ENCODE measurements at places on chromosomes 5 and 9. TPM values are rescaled to one million over a fixed set of nuclear protein-coding genes. Genes with fewer than 3 reads are reported as not detected.

- no peak for DNase-seq
Measured at GRCh38 chr5:158805195-158805594, 294.5 kb downstream of the EBF1 start.

DNA sequence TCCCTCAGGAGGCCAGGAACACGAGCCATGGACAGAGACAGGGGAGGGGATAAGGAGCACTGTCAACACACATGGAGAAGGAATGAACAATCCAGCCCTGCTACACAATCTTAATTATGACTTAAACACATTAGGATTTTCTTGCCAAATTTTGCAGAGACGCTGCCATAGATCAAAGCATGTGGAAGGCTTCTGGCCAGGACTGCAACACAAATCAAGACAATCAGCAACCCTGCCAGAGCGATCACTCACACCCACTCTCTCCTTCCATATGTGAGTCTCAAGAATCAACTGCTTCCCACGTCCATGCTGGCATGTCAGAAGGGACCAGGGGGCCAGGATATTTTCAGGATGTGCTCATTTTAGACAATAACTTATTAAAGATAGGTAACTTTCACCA, 85.6 kb downstream of the ROR2 start:
- no peak for DNase-seq

- no peak for DNase-seq
Measured at GRCh38 chr5:149936044-149936699, 8.4 kb downstream of the PDE6A start.

- DNase-seq = no peak
Measured at GRCh38 chr5:150848271-150848670, 1.9 kb downstream of the IRGM start.

ENTREP1 gene
- total RNA-seq = not detected

ADGRD2 gene
- not detected for total RNA-seq

PCDHGC5 gene
- total RNA-seq = not detected

- DNase-seq = no peak
Measured at GRCh38 chr5:142478113-142478512, 153.3 kb upstream of the SPRY4 start.

CCNI2 gene
- 7.4 TPM for total RNA-seq

GRCh38 chr5:168765551-168766425, 186.6 kb upstream of the PANK3 start:
- no peak for DNase-seq

DNA sequence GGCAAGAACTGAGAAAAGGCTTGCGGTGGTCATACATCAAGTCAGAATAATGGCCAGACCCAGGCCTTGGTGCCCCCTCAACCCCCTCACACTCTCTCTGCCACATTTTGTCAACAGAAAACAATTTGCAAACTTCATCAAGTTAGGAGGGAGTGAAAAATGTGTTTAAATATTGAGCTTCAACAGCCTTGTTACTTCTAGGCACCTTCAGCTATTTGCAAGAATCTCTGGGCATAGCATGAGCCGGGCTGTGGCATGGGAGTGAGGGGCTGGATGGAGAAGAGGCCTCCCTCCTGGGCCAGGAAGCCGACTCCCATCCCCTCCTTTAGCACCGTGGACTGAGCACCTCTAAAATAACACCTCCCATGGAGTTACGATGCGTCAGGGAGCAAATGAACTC, 52.2 kb upstream of the GRHPR start:
- no peak for DNase-seq

- DNase-seq = no peak
Measured at GRCh38 chr5:125341436-125341835, 595.0 kb upstream of the ZNF608 start.

DNA sequence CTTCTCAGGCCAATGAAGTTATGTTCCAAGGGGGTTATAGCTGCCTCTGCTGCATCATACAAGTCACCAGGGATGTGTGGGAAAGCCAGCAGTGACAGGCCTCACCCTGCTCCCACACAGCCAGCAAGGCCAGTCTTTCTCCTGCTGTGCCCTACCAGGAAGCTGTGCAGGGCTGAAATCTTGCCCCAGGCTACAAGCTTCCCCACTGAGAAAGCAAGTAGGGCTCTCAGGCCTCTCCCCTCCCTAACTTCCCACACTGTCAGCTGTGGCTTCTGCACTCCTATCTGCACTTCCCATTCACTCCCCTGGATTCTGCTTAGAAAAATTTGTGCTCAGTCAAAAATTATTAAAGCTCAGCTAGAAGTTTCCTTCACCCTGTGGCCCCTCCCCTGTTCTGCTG, 611.2 kb upstream of the ZNF608 start:
- no peak for DNase-seq

GABRB2 gene
- total RNA-seq = not detected

DNA sequence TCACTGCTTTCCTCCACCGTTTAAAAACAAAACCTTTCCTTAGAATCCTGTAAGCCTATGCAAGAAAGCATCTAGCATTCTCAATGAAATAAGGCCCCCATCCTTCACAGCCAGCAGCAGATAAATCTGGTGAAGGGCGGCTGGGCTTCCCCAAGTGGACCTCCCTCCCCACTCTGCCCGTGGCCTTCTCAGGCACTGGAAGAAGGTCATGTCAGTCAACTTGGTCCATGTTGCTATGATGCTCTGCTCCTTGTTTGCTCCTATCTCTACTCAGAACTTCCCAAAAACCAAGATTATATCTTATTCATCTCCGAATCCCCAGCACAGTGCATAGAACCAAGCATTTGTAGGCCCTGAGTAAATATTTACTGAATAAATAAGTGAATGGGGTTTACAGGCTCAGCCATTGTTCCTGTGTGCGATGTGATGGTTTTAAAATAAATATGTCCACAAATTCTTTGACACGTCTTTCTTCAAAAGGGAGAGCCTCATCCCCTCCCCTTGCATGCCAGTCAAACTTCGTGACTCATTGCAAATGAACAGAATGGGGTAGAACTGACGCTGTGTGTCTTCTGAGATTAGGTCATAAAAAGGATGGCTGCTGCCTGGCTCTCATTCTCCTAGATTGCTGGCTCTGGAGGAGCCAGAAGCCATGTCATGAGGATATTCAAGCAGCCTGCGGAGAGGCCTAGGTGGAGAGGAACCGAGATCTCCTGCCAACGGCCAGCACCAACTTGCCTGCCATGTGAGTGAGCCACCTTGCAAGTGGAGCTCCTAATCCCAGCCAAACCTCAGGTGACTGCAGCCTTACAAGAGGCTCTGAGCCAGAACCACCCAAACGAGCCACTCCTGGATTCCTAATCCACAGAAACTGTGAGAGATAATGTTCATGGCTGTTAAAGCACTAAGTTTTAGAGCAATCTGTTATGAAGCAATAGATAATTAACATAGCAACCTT, 70.5 kb downstream of the MED27 start:
- no peak for DNase-seq

DELE1 gene
- total RNA-seq = 49.8 TPM

DNA sequence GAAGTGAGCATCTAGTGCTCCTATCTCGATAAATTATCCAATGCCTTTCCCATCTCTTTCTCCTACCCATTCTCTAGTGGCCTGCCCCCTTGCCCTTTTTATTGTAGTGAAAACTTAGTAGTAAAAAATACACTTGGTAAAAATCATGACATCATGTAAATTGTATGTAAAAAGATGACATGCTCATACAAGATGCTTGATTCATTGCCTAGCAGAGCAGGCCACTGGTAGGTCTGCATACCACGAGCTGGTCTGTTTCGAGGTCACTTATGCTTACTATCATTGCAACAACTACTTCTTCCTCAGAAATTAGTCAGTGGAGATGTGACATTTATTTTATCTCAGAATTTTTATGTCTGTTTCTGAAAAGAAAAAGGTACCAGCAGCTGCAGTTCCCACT, 177.3 kb downstream of the C9orf152 start:
- DNase-seq = no peak

GRCh38 chr9:137165250-137165836, 4.5 kb downstream of the LRRC26 start:
- DNase-seq = no peak

SLC25A2 gene
- 0.18 TPM for total RNA-seq
